CD4-positive, CD25-positive, alpha-beta regulatory T cell (primary cell): ENCODE measurements at places on chromosomes 3 and 15. TPM values are rescaled to one million over a fixed set of nuclear protein-coding genes. Genes with fewer than 3 reads are reported as not detected.

Gene DISP2
- total RNA-seq: 0.22 TPM

Gene CKMT1B
- total RNA-seq: not detected

Gene TRANK1
- 139 TPM for total RNA-seq

Gene IGSF10
- total RNA-seq: not detected

Gene CTXND1
- not detected for total RNA-seq
